ENCODE measurements at places on chromosomes 11 and 22.

DNA sequence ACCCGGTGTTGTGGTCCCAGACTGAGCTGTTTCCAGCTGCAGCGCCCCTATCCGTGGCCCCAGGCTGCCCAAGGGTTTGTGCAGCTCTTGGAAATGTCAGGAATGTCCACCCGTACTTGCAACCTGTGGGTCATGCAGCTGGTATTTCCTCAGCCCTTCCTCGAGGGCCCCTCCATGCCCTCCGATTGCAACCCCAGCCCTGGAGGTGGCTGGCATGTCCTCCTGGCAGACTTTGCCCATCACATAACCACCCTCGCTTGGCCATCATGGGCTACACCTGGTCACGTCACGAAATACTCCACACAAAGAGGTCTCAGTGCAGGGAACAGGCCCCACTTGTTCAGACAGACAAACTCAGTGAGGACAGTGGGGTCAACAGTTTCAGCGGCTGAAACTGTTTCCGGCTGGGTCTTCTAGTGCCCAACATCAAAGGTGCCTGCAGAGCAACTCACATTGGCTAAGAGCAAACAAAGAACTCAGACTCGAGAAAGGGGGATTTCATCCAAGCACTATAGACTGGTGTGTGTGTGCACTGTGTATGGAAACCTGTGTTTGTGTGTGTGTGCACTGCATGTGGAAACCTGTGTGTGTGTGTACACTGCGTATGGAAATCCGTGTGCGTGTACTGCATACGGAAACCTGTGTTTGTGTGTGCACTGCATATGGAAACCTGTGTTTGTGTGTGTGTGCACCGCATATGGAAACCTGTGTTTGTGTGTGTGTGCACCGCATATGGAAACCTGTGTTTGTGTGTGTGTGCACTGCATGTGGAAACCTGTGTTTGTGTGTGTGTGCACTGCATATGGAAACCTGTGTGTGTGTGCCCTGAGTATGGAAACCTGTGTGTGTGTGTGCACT is 72.8 kb upstream of the CCND1 start:
- H3K27ac ChIP-seq, result no peak overlapping the region
- no peaks in the 10 kb centered on the region for H3K36me3 ChIP-seq
- H3K4me3 ChIP-seq, result no peak overlapping the region
- H3K27me3 ChIP-seq, result peaks cover 10% of the 10 kb centered on the region

DNA sequence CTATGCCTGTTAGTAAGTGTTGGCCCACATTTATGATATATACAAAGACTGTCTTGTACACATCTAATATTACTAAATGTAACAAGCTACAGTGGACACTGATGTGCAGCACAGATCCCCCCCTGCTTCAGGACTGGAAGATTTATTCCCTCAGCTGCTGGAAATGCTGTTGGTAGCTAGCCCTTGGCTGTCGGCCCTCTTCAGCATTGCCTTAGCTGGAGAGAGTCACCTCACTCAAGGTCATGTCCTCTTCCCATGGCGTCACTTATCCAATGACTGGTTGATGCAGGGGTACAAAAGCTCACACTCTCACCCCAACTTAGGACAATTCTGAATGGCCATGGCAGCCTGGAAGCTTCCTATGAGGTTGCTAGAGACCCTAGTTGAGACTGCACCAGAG is 312.7 kb downstream of the SOX6 start:
- no peak overlapping the region for H3K27ac ChIP-seq
- no peaks in the 10 kb centered on the region for H3K36me3 ChIP-seq

GRCh38 chr11:15289723-15290122 is 175.0 kb downstream of the INSC start:
- no peak overlapping the region for H3K27ac ChIP-seq
- H3K4me1 ChIP-seq, result no peaks in the 10 kb centered on the region
- H3K27me3 ChIP-seq, result peaks cover 5% of the 10 kb centered on the region
- no peak overlapping the region for H3K4me3 ChIP-seq
- no peak for DNase-seq

GRCh38 chr11:11533751-11534150 is 88.1 kb downstream of the GALNT18 start:
- no peak overlapping the region for H3K4me3 ChIP-seq
- no peaks in the 10 kb centered on the region for H3K4me1 ChIP-seq
- no peaks in the 10 kb centered on the region for H3K27me3 ChIP-seq
- no peak for DNase-seq
- H3K27ac ChIP-seq, result no peak overlapping the region

DNA sequence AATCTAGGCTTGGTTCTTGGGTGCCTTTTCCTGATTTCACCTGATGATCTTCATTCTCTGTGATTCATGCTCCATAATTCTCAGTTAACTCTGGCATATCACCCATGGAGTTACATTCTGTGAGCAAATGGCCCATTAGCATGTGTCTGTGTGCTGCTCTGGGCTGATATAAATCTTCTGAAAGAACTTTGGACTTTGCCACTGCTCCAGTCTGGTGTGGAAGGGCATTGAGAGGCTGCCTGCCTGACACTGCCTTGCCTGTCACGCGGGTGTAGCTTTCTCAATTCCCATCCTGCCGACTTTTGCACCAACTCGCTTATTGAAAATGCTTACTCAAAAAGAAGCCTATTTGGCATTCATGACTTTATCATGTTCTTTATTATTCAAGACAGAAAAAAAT is 42.2 kb downstream of the FAT3 start:
- H3K27me3 ChIP-seq, result no peaks in the 10 kb centered on the region
- H3K27ac ChIP-seq, result no peak overlapping the region
- H3K4me3 ChIP-seq, result no peak overlapping the region
- no peaks in the 10 kb centered on the region for H3K36me3 ChIP-seq
- DNase-seq, result no peak
- H3K4me1 ChIP-seq, result no peaks in the 10 kb centered on the region

DNA sequence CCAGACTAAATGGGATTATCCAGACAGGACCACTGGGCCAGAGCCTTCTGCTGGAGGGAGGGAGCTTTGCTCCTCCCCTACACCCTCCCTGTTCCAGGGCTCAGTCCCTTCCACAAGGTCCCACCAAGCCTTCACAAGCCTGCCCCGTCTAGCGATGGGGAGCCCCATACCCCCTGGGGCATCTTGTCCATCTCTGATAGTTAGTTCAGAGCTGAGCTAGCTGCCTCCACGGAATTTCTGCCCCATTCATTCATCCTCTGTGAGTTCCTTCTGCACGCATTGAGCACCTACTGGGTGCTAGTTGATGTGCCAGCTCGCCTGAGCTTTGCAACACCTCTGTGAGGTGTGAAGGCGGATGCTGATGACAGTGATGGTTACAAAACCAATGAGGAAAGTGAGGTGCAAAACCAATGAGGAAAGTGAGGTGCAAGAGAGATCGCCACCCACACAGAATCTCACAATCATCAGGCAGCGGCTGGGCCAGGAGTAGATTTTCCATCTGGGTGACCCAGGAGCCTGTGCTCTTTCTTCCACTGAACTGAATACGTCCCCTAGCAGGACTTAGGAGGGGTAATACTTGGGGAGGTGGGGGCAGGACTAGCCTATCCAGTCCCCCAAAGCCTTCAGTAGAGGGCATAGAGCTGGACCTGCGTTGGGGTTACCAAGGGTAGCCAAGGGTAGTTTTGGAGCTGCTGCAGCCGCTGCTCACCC is 21.5 kb upstream of the CBX7 start:
- no peaks in the 10 kb centered on the region for H3K36me3 ChIP-seq
- peaks cover 39% of the 10 kb centered on the region for H3K4me1 ChIP-seq
- DNase-seq, result peak; percentile 85
- peak overlapping the region; percentile 79 for H3K4me3 ChIP-seq

GRCh38 chr11:85810871-85811611 is at the start of gene SYTL2:
TSS of gene SYTL2 (minus strand) at chr11:85811141. CDS start at chr11:85757725, 53,416 bp downstream.
- peak within 1 kb of the TSS; percentile 95 for H3K27ac ChIP-seq
- H3K4me3 ChIP-seq, result peak within 1 kb of the TSS; percentile 95
- no peaks in the 10 kb centered on the region for H3K27me3 ChIP-seq
- peaks cover 31% of the 10 kb centered on the region for H3K4me1 ChIP-seq

All from natural killer cell treated with Interleukin-12 subunit alpha and Interleukin-12 subunit beta and Interleukin-15 and Interleukin-18, amount 100 ng/mL, for 72 hours (primary cell).